Right atrium auricular region (tissue), 2 donors: ENCODE measurements at places on chromosomes 12 and 14. TPM values are rescaled to one million over a fixed set of nuclear protein-coding genes. Genes with fewer than 3 reads are reported as not detected.

DNA sequence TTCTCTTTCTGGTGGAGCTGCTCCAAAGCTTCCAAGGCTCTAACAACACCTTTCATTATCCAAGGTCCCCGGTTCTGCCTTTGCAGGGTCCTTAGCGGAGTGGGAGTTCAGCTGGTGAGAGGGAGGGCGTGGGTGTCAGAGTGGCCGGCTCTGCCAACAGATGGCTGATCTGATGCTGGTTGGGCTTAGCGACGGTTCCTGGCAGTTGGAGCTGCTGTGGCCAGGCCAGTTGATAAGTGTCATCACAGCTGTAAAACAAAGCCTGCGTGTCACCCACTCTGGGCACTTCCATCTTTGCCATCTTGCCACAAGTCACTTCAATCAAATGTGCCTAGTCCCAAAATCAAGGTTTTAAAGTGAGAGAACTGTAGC lies 36.3 kb downstream of the RIN3 start:
- no peaks in the 10 kb centered on the region for H3K36me3 ChIP-seq
- DNase-seq, result no peak

DNA sequence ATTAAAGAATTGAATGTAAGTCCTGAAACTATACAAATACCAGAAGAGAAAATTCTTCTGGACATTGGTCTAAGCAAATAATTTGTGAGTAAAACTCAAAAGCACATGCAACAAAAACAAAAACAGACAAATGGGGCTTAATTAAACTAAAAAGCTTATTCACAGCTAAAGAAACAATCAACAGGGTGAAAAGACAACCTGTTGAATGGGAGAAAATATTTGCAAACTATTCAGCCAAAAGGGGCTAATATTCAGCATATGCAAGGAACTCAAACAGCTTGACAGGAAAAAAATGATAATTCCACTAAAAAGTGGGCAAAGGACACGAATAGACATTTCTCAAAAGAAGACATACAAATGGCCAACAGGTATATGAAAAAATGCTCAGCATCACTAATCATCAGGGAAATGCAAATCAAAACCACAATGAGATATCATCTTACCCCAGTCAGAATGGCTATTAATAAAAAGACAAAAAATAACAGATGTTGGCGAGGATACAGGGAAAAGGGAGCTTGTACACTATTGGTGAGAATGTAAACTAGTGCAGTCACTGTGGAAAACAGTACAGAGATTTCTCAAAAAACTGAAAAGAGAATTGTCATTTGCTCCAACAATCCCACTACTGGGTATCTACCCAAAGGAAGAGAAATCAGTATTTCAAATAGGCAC lies 177.5 kb upstream of the RTL1 start:
- no peak overlapping the region for H3K4me3 ChIP-seq
- no peak for DNase-seq
- no peaks in the 10 kb centered on the region for H3K36me3 ChIP-seq
- H3K27ac ChIP-seq, result no peak overlapping the region

GRCh38 chr14:37903343-37904191 lies 304.1 kb upstream of the SSTR1 start:
- DNase-seq, result no peak
- no peaks in the 10 kb centered on the region for H3K27me3 ChIP-seq
- H3K4me3 ChIP-seq, result no peak overlapping the region

The C14orf39 gene
- not detected for total RNA-seq

The KRT76 gene
- not detected for total RNA-seq

The IQSEC3 gene
- total RNA-seq, result 0.67 TPM
